Activated CD4-positive, alpha-beta T cell treated with anti-CD3 and anti-CD28 coated beads, Interleukin-2, amount 10 ng/mL, durations not matched to agents 24 days and 14 days (primary cell): ENCODE measurements at places on chromosomes 1 and 21.
A peak's percentile ranks its signal among the peaks of the same experiment; 100 is the strongest.

DNA sequence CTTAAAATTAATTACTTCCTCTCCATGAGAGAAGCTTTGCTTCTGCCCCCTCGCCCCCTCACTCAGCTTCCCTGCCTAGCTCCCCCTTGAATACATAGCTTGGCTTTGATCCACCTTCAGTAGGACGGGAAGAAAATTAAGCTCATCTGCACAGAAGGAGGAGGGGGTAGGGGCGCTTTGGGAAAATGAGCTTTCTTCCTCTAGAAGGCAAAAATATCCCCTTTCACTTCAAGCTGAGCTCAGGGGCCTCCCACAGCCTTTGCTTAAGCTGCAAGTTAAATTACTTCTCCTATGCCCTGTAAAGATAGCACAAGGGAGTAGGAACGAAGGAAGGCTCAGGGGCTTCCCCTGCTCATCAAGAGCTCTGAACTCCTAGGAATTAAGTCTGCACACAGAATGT lies 65.2 kb upstream of the GOLT1A start:
- DNase-seq: no peak

DNA sequence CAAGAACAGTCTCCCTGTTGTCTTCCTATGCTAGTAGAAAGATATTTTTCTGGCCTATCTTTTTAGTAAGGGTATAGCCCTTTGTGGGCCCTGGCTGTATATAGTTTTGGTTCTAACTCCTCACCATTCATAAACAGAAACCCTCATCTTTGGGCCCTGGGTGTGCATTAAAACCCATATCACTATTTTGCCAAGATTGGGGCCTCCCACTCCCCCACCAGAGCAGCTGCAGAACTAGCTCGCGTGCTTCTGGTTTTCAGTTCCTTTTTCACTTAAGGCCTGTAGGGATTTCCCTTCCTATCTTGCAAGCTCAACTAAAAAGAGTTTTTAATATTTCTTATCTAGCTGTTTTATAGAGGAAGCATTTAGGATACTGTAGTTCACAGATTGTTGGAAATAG lies 106.4 kb downstream of the RGL1 start:
- DNase-seq: peak; percentile 55

GRCh38 chr1:32706491-32706890 lies 3.9 kb upstream of the SYNC start:
- no peak for DNase-seq

DNA sequence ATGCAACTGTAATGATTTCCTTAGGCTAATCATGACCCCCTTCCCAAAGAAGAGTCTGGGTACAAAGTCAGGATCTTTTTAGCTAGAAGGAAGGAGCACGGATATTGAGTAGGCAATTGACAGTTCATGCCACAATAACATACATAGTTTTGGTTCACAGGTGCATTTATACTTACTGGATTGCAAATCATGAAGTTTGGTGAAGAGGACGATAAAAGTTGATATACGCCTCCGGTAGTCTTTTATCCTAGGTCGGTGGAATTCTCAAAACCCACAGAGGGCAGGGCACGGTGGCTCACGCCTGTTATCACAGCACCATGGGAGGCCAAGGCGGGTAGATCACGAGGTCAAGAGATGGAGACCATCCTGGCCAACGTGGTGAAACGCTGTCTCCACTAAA lies 265.4 kb upstream of the PRMT6 start:
- no peak for DNase-seq

DNA sequence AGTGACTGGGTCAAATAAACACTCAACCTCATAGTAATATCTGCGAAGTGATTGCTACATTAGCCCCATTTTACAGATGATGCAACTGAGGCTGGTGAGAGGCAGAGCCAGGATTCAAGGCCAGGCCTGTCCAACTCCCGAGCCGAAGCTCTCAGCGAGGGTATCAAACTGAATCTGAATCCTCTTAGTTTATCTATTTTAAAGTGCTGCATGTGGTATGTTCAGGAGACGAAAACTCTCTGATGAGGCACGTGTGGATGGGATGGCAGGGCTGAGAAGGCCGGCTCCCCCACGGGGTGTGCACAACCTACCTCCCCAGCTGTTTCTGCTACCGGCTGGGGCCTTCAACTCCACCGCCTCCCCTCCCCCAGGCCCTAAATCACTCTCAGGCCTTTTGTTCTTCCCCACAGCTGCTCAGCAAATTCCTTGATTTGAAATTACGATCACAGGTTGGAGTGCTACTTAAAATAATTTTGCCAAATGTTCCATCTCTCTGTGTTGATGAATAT lies 171.8 kb downstream of the TOMM20 start:
- DNase-seq: no peak

DNA sequence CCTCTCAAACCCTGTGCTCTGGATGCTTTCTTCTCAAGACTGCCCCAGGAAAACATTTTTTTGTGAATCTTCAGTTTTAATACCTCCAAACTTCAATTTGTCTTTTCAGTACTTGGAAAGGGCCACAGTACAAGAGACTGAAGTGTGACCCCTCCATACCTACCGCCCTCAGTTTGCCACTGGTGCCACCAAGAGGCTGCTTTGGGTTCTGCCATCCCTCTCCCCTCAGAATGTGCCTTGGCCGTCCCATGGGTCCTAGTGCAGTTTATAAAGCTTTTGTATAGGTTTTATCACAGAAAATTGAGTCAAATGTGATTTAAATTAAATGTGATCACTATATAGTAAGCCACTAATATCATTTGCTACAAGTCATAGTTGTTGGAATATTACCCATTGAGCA lies 60.8 kb upstream of the PGD start:
- DNase-seq: peak; percentile 75

DNA sequence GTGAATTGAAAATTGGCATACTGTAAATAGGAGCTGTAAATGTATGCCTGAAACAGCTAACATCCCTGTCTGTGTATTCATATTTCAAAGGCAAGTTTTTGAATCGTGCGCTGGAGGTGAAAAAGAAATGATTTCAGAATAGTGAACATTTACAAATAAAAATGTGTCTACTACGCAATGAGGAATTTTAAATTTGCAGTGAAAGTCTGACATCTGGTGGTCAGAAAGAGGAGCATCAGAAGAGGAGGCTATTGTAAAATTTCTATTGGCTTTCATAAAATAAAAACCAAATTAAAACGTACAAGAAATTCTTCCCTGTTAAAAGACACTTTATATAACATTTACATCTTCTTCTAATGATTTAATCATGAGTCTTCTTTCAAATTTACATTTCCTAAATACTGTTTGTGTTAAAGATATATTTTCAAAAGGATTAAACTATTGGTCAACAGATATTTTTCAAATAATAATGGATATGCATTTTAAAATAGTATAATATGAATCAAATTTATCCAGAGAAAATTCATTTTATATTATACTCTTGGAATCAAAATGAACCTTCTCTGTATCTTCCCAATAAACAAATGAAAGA lies 113.7 kb upstream of the RRP15 start:
- no peak for DNase-seq

DNA sequence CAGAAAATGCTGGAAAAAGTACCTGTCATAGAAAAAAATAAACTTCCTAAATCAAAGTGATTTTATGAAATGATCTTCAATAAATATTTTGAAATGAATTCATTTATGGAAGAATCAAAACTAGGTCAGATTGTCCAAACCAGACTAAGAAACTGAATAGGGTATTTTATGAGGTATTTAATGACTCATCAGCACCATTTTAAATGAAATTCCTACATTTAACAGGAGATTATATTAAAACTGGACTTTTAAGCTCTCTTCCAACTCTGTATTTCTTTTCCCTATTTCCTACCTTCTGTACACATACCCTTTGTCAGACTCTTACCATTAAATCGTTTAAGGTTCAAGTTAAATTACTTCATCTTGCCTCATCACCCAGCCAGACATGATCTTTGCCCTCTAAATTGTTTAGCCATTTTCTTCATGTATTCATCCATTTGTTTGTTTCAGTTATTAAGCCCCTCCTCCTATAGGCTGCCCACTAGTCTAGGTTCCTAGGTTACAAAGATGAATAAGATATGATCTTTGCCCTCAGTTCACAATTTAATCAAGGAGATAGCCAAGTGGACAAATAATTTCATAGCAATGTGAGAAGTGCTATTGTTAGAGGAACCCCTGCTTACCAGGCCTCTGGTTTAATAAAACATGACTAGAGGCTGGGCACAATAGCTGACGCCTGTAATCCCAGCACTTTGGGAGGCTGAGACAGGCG lies 25.0 kb downstream of the TATDN3 start:
- no peak for DNase-seq

DNA sequence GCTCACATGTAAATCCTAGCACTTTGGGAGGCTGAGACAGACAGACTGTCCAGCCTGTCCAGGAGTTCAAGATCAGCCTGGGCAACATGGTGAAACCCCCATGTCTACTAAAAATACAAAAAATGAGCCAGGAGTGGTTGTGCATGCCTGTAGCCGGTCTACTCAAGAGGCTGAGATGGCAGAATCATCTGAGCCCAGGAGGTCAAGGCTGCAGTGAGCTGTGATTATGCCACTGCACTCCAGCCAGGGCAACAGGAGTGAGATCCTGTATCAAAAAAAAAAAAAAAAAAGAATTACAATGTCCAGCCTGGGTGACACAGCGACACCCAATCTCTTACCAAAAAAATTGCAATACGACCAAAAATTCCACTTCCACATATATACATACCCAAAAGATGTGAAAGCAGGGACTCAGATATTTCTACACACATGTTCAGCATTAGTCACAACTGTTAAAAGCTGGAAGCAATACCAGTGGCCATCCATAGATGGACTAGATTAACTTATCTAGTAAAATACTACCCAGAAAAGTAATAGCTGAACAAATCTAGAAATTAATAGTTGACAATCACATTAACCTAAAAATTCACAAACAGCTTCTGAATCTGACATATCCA lies 49.2 kb downstream of the ASH1L start:
- no peak for DNase-seq

DNA sequence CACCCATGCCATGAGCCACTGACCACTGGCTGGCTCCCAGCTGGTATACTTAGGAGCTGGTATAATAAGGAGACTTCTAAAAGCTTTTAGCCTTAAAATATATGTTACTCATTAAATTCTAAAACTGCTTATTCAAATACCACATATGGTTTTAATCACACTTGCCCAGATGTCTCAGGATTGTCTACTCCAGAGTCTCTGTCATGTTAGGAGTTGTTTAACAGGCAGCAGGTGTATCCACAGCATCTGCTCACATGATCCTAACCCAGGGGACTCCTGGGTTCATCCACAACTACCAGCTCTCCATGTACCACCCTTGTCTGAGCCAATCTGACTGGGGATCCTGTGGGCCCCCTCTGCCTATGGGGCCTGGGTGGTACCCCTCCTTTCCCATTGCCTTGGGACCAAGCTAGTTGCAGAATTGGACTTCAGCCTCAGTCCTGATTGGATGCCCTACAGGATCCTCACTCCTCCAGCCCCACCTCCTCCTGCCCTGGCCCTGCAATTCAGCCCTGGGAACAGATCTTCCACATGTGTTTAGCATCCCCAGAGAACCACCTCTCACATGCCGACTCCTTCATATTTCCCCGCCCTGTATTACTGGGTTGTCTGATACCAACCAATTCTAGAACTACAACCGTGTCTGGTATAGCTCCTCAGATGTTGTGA lies 61.3 kb downstream of the BCAR3 start:
- no peak for DNase-seq

DNA sequence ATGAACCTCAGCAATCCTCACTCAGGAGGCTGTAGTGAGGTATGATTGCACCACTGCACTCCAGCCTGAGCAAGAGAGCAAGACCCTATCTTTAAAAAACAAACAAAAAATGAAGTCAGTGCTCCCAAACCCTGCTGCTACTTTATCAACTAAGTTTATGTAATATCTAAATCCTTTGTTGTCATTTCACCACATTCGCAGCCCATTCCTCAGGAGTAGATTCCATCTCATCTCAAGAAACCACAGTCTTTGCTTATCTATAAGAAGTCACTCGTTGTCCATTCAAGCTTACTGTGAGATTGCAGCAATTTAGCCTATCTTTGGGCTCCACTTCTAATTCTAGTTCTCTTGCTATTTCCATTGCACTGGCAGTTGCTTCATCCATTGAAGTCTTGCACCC lies 44.3 kb upstream of the RGL1 start:
- DNase-seq: no peak

GRCh38 chr1:108609483-108610049 lies 49.7 kb downstream of the EEIG2 start:
- no peak for DNase-seq
